ENCODE measurements at places on chromosomes 12 and 14. TPM values are rescaled to one million over a fixed set of nuclear protein-coding genes. Genes with fewer than 3 reads are reported as not detected.

Gene CISTR
- not detected for total RNA-seq

Gene IRAK3
- total RNA-seq: 10.8 TPM

Gene STAT6
- total RNA-seq: 111 TPM

Gene RHOJ
- 2.0 TPM for total RNA-seq

Gene HCAR1
- 0.87 TPM for total RNA-seq

Gene DTX1
- not detected for total RNA-seq

Gene ADCY4
- total RNA-seq: 9.6 TPM

Gene AKT1
- 216 TPM for total RNA-seq

Gene FAM186B
- 0.99 TPM for total RNA-seq

Gene RNASE7
- total RNA-seq: not detected

Gene TSPAN19
- under 0.01 TPM for total RNA-seq

Gene REM2
- 0.29 TPM for total RNA-seq

Gene EPYC
- total RNA-seq: not detected

Gene TAS2R43
- 0.33 TPM for total RNA-seq

Gene OTX2
- not detected for total RNA-seq

Gene KRT79
- total RNA-seq: not detected

Gene MANSC1
- 3.0 TPM for total RNA-seq

Gene MYH6
- total RNA-seq: not detected

Gene KRT2
- total RNA-seq: not detected

Gene ADCY6
- 44.5 TPM for total RNA-seq

Gene GUCY2C
- total RNA-seq: not detected

Gene LGMN
- total RNA-seq: 25.1 TPM

All from smooth muscle cell of trachea (primary cell).